ENCODE measurements at places on chromosomes 6 and 20.

DNA sequence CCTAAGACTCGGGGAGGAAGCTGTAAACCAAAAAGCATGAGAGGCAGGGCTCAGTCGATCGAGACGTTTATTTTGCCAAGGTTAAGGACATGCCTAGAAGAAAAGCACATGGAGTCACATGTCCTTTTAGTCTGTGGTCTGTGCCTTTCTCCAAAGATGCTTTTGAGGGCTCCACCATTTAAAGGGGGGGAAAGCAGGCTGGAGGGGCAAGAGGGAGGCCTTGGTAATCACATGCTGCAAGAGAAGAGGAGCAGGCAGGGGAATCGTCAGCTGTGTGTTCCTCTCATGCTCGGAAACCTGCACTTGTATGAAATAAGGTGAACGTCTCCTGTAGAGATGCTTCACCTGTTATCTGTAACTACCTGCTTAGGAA lies 9.1 kb upstream of the YTHDF1 start:
- no peak for DNase-seq

- DNase-seq: no peak
Measured at GRCh38 chr20:48405909-48406308, 421.9 kb downstream of the PREX1 start.

GRCh38 chr6:101393829-101394251 lies 332 bp downstream of the GRIK2 start:
- DNase-seq: no peak

- no peak for DNase-seq
Measured at GRCh38 chr6:170006900-170007467, 255.6 kb downstream of the ERMARD start.

GRCh38 chr20:3172933-3173609 lies at the start of gene LZTS3:
LZTS3 (minus strand) TSS chr20:3173549; CDS start chr20:3167163, 6,386 bp downstream.
- peak; percentile 67 for DNase-seq

- no peak for DNase-seq
Measured at GRCh38 chr6:138188278-138188941, 26.7 kb downstream of the ARFGEF3 start.

DNA sequence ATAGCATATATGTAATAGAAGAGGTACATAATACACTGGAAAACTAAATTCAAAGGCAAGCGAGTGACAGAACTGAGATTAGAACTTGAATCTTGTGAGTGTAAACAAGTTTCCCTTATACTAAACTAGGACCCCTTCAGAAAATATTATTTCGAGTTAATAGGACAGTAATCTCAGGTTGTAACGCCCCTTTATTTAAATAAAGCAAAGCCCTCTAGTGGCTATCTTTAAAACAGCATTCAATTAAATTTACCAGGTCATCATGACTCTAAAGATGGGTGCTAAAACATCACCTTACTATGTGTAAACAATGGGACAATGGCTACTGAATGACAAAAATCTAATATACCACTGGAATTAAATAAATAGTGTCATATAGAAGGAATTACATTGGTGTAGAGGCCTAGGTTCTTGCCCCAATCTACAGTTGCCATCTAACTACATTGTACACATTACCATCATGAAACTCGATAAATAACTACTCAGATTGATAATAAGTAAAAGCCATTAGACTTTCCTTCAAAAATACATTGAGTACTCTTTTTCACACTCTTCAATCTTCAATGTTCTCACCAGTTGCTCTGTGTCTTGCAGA lies 255.4 kb upstream of the IRAK1BP1 start:
- no peak for DNase-seq

- no peak for DNase-seq
Measured at GRCh38 chr6:30885999-30886896, 1.9 kb downstream of the DDR1 start.

GRCh38 chr6:25925876-25926275 lies 4.6 kb downstream of the SLC17A2 start:
- DNase-seq: no peak

DNA sequence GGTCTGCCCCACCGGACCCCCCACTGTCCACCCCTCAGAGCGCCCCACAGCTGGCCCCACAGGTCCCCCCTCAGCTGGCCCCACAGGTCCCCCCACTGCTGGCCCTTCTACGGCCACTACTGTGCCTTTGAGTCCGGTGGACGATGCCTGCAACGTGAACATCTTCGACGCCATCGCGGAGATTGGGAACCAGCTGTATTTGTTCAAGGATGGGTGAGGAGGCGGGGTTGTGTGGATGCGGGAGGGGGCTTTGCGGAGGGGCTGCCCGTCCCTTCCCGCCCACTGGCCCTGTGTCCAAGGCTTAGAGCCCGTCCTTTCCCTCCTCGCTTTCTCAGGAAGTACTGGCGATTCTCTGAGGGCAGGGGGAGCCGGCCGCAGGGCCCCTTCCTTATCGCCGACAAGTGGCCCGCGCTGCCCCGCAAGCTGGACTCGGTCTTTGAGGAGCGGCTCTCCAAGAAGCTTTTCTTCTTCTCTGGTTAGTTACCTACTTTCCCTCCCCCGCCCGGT lies 4.7 kb downstream of the MMP9 start:
- no peak for DNase-seq

DNA sequence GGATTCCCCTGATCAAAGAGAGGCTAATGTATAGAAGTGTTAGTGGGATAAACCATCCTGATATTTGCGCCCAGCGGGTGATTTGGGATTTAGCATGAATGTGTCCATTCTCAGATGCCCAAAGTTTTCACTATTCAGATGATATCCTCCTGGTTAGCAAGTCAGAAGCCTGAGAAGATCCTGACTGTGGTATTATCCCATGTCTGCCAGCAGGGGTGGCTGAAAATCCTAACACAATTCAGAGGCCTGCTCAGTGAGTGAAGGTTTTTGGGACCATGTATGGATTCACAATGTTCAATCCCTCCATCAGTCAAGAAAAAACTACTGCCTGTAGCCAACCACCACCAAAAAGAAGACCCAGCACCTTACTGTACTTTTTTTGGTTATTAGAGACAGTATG lies 34.1 kb upstream of the SPACA1 start:
- DNase-seq: no peak

GRCh38 chr6:81857812-81858211 lies 105.3 kb upstream of the TENT5A start:
- DNase-seq: no peak

DNA sequence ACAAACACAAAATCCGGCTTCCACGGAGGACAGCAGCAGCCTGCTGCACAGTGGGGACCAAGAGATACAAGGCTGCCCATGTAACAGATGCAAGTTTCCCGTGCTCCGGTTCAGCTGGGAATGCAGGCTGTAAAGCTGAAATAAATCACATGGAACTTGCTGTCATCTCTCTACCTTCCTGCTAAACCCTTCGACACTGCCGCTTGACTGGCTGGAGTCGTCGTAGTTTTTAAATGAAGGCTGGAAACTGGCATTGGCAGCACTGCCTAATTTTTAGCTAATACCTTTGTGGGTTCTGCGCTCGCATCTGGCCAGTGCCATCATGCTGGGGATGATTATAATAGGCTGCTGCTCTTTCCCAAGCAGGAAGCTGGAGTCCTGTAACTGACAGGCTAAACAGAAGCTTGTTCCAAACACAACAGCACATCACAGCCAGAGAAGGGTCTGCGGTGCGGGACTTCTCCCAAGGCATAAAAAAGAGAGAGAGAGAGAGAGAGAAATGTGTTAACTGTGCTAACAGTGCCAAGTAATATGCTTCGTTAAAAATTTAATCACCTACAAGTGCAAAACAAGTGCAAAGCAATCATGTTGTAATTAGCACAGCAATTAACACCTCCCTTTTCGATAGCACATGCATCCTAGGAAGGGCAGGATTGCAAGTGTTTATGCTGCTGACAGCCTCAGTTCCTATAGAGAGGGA lies 146.1 kb downstream of the TFAP2A start:
- no peak for DNase-seq
